Stimulated activated CD4-positive, alpha-beta T cell treated with anti-CD3 and anti-CD28 coated beads, Interleukin-4, amount 100 ng/mL, for 1 hour (primary cell): ENCODE measurements at places on chromosomes 1 and 21.

DNA sequence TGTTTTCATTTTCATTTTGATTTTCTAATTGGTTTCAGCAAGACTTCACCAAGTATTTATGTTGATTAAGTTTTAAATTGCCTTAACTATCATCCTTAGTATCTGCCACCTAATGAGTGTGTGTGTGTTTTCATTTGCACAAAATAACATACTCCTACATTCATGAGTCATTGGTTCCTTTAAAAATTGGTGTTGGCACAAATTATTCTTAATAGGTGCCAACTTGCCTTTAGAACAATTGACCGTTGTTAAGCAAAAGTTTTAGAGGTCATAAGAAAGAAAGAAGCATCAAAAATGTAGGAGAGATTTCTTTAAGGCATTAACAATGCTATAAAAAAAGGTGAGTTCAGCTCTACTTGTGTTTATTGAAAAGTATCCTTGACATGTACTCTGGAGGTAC is 77.5 kb downstream of the FNBP1L start:
- DNase-seq: no peak

GRCh38 chr1:184387069-184387475 is 243 bp downstream of the C1orf21 start:
- DNase-seq: no peak

DNA sequence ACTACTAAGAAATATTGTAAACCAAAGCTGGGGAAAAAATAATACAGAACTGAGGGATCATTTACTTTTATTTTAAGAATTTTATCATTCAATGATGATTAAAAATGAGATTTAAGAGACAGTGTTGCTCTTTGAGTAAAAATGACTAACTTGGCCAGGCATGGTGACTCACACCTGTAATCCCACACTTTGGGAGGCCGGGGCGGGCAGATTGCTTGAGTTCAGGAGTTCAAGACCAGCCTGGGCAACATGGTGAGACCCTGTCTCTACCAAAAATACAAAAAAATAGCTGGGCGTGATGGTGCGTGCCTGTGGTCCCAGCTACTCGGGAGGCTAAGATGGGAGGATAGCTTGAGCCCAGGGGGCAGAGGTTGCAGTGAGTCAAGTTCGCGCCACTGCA is 21.8 kb upstream of the PLEKHO1 start:
- peak; percentile 37 for DNase-seq

GRCh38 chr1:30777060-30777903 is 19.7 kb upstream of the LAPTM5 start:
- no peak for DNase-seq

DNA sequence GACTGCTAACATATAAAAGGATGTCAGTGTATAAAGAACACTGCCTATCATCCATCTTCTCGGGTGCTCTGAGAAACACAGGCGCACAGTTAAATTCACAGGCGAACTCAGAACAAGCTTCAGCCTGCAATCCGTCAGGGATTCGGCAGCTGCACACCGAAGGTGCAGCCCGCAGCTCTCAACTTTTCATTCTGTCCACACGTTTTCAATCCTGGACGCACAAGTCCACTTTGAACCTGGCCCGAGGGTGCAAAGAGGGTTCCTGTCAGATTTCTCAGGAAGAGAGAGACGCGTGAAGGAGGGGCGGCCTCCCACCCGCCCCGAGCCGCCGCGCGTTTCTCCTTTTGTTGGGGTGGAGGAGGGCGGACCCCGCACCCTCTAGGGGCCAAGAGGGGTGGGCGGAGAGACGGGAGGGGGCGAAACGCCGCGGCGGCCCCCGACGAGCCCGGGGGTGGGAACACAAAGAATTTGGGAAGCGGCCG is 724 bp downstream of the DOCK7 start:
- peak; percentile 21 for DNase-seq

DNA sequence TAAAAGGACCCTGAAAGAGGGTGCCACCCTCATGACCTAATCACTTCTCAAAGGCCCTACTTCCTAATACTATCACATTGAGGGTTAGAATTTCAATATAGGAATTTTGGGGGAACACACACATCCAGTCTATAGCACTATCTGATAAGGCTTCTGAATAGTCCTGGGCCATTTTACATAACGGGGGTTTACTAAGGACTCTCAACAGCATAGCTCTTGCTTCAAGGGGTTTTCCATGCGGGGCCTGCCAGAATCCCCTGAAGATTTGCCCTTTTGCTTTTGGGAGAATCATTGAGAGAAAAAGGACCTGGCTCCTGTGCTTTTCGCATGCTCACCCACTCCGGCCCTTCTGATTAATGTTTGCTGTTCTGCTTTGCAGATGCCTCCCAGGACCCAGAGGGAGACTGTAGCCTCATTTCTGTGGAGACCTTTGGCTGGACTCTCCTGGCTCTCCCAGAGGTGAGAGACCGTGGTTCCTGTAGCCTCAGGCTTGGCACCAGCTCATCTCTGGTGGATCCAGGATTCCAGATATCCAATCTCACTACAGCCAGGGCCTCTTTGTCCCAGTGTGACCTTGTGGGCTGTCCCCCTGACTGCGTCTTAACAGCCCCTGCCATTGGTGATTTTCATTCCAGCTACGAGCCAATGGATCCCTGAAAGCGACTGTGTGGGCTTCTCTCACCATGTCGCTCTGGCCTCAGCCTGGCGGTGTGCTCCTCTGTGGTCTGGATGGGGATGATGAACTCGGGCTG is 72.6 kb downstream of the DDR2 start:
- no peak for DNase-seq

GRCh38 chr1:24190983-24191461 is 3.9 kb upstream of the IFNLR1 start:
- no peak for DNase-seq

DNA sequence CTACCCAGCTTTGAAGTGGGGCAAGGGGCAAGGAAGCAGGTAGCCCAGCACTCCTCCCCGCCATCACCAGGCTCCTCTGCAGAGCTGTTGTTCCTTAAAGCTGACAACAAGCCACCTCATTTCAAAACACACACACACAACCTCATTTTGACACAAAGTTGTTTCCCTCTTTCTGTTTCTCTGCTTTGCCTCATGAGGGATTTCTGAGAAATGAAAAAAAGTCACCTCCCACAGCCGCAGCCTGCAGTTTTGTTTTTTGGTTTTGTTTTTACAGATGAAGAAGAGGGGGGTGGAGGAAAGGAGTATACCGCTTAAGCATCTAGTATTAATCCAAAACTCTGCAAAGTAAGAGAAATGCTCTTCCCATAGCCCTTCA is 12.1 kb downstream of the MCL1 start:
- DNase-seq: peak; percentile 48

- no peak for DNase-seq
These were observed 173.0 kb upstream of the UBE2U start for GRCh38 chr1:64030411-64030810.

GRCh38 chr1:233675893-233676292 is 62.0 kb downstream of the KCNK1 start:
- DNase-seq: no peak

DNA sequence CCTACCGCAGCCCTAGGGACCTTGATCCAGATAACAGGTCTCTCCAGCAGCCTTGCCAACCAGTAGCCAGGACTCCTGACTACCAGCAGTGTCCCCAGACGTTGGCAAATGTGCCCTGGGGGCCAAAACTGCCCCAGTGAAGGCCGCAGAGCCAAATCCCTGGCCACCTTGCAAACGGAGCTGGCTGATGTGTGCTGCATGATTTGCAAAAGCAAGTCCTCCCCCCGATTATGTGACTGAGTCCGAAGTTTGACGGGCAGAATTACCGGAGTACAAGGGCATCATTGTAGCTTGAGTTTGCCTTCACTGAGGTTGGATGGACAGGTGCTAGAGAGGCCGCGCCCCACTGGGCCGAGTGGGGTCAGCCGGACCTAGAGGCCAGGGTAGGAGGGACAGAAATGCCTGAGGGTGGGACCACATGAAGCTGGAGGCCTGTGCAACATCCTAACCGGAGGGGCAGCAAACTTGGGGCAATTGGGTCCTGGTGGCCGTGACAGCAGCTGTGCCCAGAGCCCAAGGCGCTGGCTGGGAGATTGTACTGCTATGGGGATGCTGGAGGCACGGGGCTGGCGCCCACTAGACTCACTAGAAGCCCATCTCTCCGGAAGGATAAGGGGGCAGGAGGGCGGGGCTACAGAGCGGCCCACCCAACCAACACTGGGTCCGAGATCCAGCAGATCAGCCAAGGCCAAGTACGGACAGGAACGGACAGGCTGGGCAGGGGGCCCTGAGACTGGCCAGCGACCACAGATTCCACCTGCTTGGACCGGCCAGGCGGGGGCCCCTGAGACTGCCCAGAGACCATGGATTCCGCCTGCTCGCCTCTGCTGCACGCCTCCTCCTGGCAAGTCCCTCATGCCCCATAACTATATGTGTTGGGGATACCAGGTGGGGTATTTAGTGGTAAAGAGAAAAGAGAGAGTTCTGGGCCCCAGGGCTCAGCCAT is 2.8 kb downstream of the ARHGEF16 start:
- no peak for DNase-seq

- DNase-seq: no peak
These were observed 14.2 kb downstream of the C8A start for GRCh38 chr1:56868761-56869160.

DNA sequence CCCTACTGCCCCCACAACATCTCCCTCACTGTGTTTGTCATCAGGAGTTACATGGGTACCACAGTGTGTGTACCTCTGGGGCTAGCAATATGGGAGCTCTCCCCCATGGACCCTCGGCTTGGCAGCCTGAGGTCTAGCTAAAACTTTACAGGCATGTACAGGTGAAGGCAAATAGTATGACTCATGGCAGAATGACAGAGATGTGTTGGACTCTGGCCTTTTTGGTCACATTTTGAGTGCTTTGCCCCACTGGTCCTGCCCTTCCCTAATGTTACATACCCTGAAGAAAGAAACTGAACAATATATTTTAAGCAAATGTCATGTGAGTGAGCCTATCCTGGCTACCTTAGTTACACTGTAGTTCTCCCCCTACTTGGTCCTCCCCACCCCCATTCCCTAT is 124.0 kb downstream of the NGF start:
- DNase-seq: no peak

GRCh38 chr1:93598861-93599439 is 82.7 kb downstream of the BCAR3 start:
- DNase-seq: no peak

DNA sequence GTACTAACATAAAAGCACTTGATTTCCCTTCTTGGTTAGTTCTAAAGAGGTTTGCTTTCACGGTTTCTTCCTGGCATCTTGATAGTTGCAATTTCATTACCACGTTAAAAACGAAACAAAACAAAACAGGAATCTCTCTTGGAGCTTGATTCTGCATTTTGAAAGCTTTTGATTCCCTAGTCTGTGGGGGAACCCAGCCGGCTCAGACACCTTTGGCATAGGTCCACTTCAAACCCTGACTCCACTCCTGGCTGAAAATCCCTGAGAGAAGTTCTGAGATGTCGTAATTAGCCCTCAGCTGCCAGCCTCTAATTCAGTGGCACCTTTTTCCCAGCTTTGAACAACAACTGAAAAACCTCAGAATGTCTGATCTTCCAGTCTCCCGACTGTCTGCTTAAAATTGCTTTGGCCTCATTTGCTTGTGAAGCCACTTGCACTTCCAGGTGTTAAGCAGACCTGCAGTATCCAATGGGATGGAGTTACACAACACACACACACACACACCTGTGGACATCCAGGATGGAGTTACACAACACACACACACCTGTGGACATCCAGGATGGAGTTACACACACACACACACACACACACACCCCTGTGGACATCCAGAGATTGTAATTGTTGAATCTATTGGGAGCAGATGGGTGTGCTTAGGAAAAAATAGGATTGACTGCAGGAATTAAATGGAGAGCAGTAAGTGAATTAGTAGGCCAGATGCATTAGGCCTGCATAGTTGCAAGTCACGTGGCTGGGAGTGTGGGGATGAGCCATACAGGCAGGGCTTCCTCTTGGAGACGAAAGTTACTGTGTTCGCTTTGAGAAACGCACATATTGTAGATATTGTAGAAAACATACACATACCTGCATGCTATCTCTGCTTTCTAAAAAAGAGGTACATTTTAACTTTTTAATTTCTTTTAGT is 285.6 kb upstream of the FMN2 start:
- DNase-seq: no peak

DNA sequence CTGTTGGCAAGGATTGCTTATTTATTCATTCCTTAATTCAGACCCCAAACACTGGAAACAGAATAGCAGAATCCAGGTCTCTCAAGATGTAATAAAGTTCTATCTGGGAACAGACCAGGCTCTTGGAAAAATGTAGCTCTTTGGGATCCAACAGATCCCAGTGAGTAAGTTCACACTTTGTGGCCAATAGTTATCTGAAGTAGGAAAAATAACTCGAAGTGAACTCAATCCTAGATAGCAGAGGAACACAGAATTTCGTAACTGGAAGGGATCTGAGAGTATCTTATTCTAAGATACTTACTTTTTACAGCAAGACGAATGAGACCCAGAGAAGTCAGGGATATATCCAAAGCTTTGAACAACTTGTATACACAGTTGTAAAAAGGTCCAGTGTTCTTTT is 150.7 kb upstream of the CD34 start:
- DNase-seq: no peak

- no peak for DNase-seq
These were observed 24.8 kb upstream of the GBP6 start for GRCh38 chr1:89339039-89339438.

DNA sequence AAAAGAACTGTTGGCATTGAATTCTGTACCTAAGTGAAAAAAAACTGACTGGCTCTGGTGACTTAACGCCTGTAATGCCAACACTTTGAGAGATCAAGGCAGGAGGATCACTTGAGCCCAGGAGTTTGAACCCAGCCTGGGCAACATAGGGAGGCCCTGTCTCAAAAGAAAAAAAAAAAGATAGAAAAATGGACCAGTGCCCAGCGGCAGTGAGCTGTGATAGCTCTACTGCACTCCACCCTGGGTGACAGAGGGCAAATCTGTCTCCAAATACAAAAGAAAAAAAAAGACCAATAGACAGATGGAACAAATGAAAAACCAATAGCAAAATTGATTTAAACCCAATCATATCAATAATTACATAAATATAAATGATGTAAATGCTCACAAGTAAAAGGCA is 674 bp upstream of the AKR7A3 start:
- DNase-seq: no peak

- DNase-seq: peak; percentile 75
These were observed 145.0 kb downstream of the DHRS3 start for GRCh38 chr1:12472798-12473551.

DNA sequence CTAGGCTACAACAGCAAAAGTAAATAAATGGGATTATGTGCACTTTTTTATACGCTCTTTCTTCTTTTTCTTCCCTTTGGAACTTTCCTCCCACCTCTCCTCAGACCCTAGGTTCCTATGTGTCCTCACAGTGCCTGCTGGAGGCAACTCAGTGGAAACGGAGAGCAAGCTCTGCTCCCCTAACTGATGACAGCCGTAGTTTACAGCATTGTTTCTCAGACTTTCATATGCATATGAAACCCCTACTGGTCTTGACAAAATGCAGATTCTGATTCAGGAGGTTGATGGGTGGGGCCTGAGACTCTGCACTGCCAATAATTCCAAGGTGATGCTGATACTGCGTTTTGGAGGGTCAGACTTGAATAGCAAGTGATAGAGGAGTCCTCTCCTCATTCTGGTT is 34.3 kb upstream of the HMCN1 start:
- DNase-seq: no peak
